ENCODE measurements at places on chromosomes 16 and 17. TPM values are rescaled to one million over a fixed set of nuclear protein-coding genes. Genes with fewer than 3 reads are reported as not detected.

GRCh38 chr16:2816751-2817339 is at the start of gene PRSS21:
TSS of gene PRSS21 (plus strand) at chr16:2817237. CDS start at chr16:2817269, 32 bp downstream.
- peak within 1 kb of the TSS; percentile 74 for H3K4me3 ChIP-seq
- H3K36me3 ChIP-seq: peaks cover 1% of the 10 kb centered on the region
- peaks cover 3% of the 10 kb centered on the region for H3K27me3 ChIP-seq
- peak within 1 kb of the TSS; percentile 45 for H3K27ac ChIP-seq
- no peaks in the 10 kb centered on the region for H3K4me1 ChIP-seq

- peaks cover 54% of the 10 kb centered on the region for H3K27me3 ChIP-seq
- H3K4me1 ChIP-seq: peaks cover 27% of the 10 kb centered on the region
- no peak for DNase-seq
- H3K27ac ChIP-seq: no peak overlapping the region
Measured at GRCh38 chr16:19885451-19886072, 914 bp upstream of the GPRC5B start.

DNA sequence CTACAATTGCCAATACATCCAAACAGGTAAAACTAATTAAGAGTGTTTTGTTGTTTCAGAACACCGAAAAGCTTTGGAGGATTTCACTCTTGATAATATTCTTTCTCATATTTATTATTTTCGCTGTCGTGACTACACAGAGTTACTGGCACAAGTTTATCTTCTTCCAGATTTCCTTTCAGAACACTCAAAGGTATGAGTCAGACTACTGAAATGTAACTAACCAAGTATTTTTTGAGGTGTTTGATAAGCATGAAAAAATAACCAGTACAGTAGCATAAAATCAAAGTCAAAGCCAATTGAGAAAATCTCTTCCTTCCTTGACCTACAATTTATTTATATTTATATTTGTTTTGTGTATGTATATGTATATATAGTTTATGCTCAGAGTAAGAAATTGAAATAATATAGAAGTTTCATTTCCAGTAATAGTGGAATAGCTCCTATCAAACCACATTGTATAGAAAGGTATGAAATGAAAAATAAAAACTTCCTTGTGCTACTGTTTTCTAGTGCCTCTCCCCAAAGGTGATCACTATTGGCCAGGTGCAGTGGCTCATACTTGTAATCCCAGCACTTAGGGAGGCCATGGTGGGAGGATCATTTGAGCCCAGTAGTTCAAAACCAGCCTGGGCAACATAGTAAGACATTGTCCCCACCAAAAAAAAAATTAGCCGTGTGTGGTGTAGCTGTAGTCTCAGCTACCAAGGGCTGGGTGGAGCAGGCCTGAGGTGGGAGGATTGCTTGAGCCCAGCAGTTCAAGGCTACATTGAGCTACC is 10.9 kb downstream of the RAD51C start:
- no peak overlapping the region for H3K4me3 ChIP-seq
- DNase-seq: no peak
- no peaks in the 10 kb centered on the region for H3K27me3 ChIP-seq

SERPINF2 gene
- 0.12 TPM for total RNA-seq

All from activated naive CD8-positive, alpha-beta T cell treated with anti-CD3 and anti-CD28 coated beads for 36 hours (primary cell).